ENCODE measurements at places on chromosomes 7 and 10.

DNA sequence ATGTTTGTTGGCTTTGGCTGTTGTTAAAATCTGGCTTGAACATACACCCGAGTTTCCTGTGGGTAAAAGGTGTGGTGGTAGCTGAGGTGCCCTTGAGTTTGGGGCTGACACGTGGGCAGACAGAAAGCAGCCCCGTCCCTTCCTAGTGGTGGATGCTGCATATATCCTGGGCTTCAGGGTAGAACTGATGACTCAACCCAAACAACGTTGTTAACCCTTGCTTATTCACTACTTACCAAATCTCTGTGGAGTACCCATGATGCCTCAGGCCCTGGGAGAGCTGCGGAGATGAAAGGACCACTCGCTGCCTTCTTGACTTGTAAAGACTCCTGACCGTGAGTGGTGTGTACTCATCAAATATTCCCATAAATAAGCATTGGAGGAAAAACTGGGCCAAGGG lies 245.1 kb downstream of the RAB11FIP2 start:
- no peak for DNase-seq

GRCh38 chr7:70736715-70737460 lies 395.1 kb upstream of the GALNT17 start:
- no peak for DNase-seq

DNA sequence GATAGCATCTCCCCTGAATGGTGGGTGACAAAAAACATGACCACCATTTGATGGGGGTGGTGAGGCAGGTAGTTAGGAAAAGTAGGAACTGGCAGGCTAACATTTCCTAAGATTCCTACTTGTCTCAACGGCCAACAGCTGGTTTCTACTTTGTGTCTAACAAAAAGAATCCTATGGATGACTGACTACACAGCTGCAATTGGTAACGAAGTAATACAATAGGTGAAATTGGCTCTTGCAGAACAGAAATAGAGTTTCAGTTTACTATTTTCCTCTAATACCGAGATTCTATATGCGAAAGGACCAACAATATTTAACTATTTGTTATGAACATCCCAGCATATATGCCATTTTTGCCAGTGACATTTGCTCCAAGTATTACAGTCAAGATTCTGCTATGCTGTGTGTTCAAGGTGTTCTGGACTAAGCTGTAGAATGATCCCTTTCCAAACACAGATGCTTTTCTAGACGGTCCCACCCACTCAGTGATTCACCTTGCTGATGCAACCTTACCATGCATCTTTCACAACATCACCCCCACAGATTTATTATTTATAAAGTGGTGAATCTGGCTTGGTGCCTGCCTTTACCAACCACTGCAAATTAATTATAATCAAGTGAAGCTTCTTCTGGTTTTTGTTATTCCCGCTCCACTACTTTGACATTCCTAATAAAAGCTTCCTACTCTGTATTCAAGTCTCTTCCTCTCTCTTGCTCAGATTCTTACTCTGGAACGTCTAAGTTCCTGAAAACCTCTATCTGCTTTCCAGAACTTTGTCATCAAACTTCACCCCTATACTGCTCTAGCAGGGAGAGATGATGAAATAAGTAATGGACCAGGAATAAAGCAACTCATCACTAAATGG lies 16.8 kb downstream of the BBIP1 start:
- no peak for DNase-seq

- no peak for DNase-seq
Observed at GRCh38 chr10:31622978-31623377, 304.0 kb downstream of the ZEB1 start.

DNA sequence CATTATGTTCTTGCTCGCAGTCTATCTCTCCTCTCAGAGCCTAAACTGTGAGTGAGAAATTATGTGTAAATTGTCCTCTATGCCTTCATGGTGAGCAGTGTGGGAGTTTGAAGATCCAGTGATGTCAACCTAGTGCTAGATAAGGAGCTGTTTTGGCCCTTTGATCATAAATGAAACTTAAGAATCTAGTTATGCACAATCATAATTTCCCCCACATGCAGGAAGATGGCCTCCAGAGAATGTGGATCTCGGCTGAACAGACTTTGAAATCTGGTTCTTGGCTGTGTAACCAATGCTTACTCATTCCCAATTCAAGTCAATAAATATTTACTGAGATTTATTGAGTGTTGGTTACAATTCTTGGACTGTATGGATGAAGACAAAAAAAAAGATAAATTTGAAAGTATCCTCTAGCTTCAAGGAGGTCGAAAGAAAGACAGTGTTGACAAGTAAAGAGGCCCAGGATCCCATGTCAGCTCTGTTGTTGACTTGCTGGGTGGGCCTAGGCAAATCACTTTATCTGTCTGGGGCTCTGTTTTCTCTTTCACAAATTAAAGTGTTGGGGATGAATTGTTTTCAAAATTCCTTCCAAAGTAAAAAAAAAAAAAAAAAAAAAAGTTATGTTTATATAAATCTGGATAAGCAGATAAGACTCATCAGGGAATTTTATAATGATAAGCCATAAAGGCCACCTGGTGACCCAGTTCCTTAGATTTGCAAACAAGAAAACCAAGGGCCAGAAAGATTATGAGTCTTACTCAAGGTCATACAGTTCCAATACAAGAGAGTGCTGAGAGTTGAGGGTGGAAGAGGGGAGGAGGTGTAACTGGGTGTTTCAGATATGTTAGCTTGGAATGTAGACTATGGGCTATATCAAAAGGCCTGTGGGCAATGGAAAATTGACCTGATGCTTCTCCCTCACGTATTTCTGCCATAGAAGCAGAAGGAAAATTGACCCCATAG lies 969.9 kb downstream of the KCNMA1 start:
- no peak for DNase-seq

DNA sequence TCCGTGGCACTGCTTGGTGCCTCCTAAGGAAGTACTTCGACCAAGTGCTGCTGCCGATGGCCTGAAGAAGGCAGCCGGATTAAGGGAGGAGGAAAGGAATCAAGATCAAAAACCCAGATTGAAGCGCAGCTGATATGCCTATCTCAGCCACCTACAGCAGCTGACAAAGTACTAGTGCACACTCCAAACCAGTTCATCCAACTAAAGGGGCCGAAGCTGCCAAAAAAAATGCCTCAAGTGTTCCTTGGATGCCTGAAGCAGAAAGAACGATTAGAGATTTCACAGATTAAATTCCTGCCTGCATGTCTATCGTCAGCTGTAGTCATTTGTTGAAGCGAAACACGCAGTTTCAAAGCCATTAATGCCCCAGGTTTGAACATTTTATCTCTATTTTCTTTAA lies 65.7 kb downstream of the TNRC18 start:
- no peak for DNase-seq

- no peak for DNase-seq
Observed at GRCh38 chr10:118562851-118563250, 32.6 kb downstream of the PRLHR start.

Measured in cortex of kidney (tissue), 1 donor.